Type B pancreatic cell (in vitro differentiated cells): ENCODE measurements at places on chromosomes 7 and 10. TPM values are rescaled to one million over a fixed set of nuclear protein-coding genes. Genes with fewer than 3 reads are reported as not detected.
A peak's percentile ranks its signal among the peaks of the same experiment; 100 is the strongest.

Gene SMIM30
- total RNA-seq: 43.6 and 48.1 TPM in 2 replicates

DNA sequence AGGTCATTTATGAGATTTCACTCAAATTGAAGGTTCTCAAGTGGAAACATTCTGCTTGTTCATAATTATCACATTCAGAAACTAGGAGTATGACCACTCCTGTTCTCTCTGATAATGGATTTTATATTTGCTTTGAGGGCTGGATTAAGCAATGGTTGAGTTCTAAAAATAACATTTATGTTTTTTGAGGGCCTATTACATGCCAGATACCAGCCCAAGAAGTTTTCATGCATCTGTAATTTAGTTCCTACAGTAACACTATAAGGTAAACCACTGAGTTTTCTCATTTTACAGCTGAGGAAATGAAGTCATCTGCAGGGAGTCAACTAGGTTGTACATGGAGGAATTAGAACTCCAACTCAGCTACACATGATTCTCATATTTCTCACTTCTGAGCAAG, 25.5 kb upstream of the NKX2-3 start:
- H3K36me3 ChIP-seq: no peaks in the 10 kb centered on the region
- no peaks in the 10 kb centered on the region for H3K4me1 ChIP-seq
- H3K27ac ChIP-seq: no peak overlapping the region
- no peak for DNase-seq

- H3K4me1 ChIP-seq: no peaks in the 10 kb centered on the region
- H3K27me3 ChIP-seq: peaks cover 8% of the 10 kb centered on the region
- H3K4me3 ChIP-seq: no peak overlapping the region
- H3K27ac ChIP-seq: no peak overlapping the region
- DNase-seq: no peak
- H3K36me3 ChIP-seq: peaks cover 4% of the 10 kb centered on the region
Observed at GRCh38 chr7:139041378-139042085, 5.7 kb upstream of the ZC3HAV1L start.

Gene CHST3
- 11.8 and 21.7 TPM in 2 replicates for total RNA-seq

- H3K36me3 ChIP-seq: no peaks in the 10 kb centered on the region
- no peak overlapping the region for H3K27ac ChIP-seq
- peaks cover 5% of the 10 kb centered on the region for H3K27me3 ChIP-seq
- H3K4me3 ChIP-seq: no peak overlapping the region
- no peak for DNase-seq
Observed at GRCh38 chr10:105359708-105360107, 718.6 kb downstream of the SORCS3 start.

- no peak overlapping the region for H3K4me3 ChIP-seq
Observed at GRCh38 chr7:80040335-80040734, 94.3 kb upstream of the GNAI1 start.

GRCh38 chr7:143279186-143280098, 5.3 kb upstream of the TMEM139 start:
- H3K4me1 ChIP-seq: peaks cover 27% of the 10 kb centered on the region
- H3K27ac ChIP-seq: peak overlapping the region; percentile 77
- H3K36me3 ChIP-seq: no peaks in the 10 kb centered on the region

GRCh38 chr7:136919820-136920219, 51.4 kb downstream of the CHRM2 start:
- DNase-seq: no peak
- H3K4me3 ChIP-seq: no peak overlapping the region
- H3K27ac ChIP-seq: no peak overlapping the region
- no peaks in the 10 kb centered on the region for H3K27me3 ChIP-seq

Gene SPAM1
- total RNA-seq: not detected in 2 replicates

GRCh38 chr10:17075533-17076359, 53.9 kb downstream of the CUBN start:
- peaks cover 21% of the 10 kb centered on the region for H3K4me1 ChIP-seq
- H3K27me3 ChIP-seq: peaks cover 4% of the 10 kb centered on the region
- no peak overlapping the region for H3K4me3 ChIP-seq
- H3K36me3 ChIP-seq: peaks cover 3% of the 10 kb centered on the region

DNA sequence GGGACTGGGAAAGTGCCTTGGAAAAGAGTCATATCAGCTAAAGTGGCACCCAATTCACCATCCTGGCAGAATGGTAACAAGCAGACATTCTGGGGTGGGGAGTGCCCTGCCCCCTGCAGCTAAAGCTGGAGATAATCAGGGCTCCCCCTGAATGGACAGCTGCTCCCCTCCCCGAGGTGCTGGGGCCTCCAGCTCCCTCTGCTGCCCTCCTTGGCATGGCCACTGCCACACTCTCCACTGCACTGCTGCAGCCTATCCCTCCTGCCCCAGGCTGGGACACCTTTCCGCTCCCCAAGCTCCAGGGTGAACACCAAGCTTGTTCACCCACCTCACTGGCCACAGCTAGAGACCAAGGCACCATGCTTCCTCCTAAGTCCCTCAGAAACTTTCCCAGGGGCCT, 9.8 kb upstream of the PARD3 start:
- no peak for DNase-seq
- no peak overlapping the region for H3K27ac ChIP-seq
- peaks cover 2% of the 10 kb centered on the region for H3K27me3 ChIP-seq
- H3K36me3 ChIP-seq: no peaks in the 10 kb centered on the region
- H3K4me3 ChIP-seq: no peak overlapping the region

GRCh38 chr7:110050785-110051184, 1040.1 kb upstream of the LRRN3 start:
- no peaks in the 10 kb centered on the region for H3K27me3 ChIP-seq
- no peaks in the 10 kb centered on the region for H3K36me3 ChIP-seq
- DNase-seq: no peak
- no peak overlapping the region for H3K4me3 ChIP-seq
- H3K27ac ChIP-seq: no peak overlapping the region

- peaks cover 3% of the 10 kb centered on the region for H3K36me3 ChIP-seq
- H3K27ac ChIP-seq: no peak overlapping the region
- DNase-seq: no peak
- peaks cover 25% of the 10 kb centered on the region for H3K4me1 ChIP-seq
- no peaks in the 10 kb centered on the region for H3K27me3 ChIP-seq
- H3K4me3 ChIP-seq: no peak overlapping the region
Observed at GRCh38 chr7:121012919-121013318, 24.4 kb downstream of the CPED1 start.
